Neural crest cell (in vitro differentiated cells): ENCODE measurements at places on chromosomes 16 and 17.

GRCh38 chr16:58128711-58129096, 477 bp downstream of the CFAP20 start:
- DNase-seq = no peak

- DNase-seq = no peak
These were observed 33.6 kb downstream of the HAPSTR1 start for GRCh38 chr16:9124908-9125584.

- DNase-seq = no peak
These were observed 496.5 kb downstream of the TOX3 start for GRCh38 chr16:52050418-52050817.

- DNase-seq = no peak
These were observed 2.8 kb downstream of the TBC1D10B start for GRCh38 chr16:30367349-30368009.

GRCh38 chr17:50087246-50087911, 7.8 kb upstream of the PDK2 start:
- peak; percentile 83 for DNase-seq

- DNase-seq = no peak
These were observed 24.8 kb downstream of the CD300LF start for GRCh38 chr17:74687886-74688285.

GRCh38 chr17:16920628-16921020, 51.3 kb downstream of the TNFRSF13B start:
- DNase-seq = no peak

GRCh38 chr17:22516861-22517636, 824.7 kb downstream of the KCNJ18 start:
- DNase-seq = no peak

GRCh38 chr17:237406-237955, 56.0 kb upstream of the DOC2B start:
- no peak for DNase-seq

GRCh38 chr17:40562838-40563219, 2.4 kb downstream of the CCR7 start:
- DNase-seq = no peak

- no peak for DNase-seq
These were observed 123.6 kb downstream of the CDYL2 start for GRCh38 chr16:80680839-80681238.

DNA sequence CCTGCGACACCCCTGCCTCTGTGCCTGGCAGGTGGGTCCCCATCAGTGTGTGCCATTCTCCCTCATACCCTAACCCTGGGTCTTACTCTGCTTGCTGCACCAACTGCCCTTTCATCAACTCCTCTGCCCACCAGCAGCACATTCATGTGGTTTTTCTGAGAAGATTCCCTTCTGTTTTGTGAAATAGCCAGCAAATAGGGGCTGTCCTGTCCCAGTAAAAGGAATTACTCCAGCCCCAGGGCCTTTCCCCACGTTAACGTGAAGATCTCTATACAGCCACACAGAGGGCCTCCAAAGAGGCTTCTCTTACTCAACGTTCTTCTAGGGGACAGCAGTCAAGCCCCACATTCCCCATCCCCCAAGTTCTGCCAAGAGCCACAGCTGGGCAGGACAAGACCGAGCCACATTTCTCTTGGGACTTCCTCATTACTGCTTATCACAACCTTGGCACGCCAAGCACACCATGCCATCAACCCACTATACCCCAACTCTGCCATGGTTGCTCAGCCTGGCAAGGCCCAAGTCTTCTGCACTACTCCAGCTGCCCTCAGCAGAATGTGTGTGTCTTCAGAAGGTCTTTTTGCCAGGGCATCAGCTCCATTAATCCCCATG, 18.7 kb upstream of the CCL2 start:
- DNase-seq = no peak

DNA sequence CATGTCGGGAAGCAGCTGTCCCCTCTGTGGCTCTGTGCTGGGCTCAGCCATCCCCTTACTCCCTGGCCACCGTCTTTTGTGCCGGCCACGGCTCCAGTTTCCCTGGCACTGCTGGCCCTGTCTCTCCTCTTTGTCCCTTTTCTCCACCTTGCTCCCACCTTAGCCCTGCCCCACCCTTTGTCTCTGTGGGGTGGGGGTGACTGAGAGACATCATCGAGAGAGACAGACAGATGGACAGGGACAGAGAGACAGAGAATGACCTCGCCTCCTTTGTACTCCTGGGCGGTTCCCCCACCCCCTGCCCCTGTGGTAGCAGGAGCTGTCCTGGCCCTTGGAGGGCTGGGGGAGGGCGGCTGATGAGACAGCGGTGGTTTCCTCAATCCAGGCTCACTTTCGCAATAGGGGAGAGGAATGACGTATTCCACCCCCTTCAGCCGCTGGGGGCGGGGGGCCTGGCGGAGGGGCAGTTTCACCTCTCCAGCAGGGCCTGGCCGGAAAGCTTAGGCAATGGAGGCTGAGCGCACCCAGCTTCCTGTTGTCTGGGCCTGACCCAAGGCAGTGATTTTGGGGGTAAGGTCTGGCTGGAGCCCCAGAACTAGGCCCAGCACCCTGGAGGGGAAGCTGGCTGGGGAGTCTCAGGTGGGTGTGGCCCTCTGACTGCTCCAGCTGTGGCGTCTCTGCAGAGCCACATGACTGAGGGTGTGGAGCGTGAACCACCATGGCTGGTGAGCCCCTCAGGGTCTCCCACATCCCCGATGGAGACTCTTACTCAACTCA, 7.3 kb downstream of the FMNL1 start:
- no peak for DNase-seq

- no peak for DNase-seq
These were observed 123.6 kb downstream of the MRTFB start for GRCh38 chr16:14194721-14195120.

GRCh38 chr17:8408371-8408770, 10.7 kb upstream of the RNF222 start:
- no peak for DNase-seq

GRCh38 chr17:44345454-44346026, 438 bp downstream of the GRN start:
- peak; percentile 61 for DNase-seq

- no peak for DNase-seq
These were observed 4.0 kb downstream of the WBP2 start for GRCh38 chr17:75850928-75851692.

DNA sequence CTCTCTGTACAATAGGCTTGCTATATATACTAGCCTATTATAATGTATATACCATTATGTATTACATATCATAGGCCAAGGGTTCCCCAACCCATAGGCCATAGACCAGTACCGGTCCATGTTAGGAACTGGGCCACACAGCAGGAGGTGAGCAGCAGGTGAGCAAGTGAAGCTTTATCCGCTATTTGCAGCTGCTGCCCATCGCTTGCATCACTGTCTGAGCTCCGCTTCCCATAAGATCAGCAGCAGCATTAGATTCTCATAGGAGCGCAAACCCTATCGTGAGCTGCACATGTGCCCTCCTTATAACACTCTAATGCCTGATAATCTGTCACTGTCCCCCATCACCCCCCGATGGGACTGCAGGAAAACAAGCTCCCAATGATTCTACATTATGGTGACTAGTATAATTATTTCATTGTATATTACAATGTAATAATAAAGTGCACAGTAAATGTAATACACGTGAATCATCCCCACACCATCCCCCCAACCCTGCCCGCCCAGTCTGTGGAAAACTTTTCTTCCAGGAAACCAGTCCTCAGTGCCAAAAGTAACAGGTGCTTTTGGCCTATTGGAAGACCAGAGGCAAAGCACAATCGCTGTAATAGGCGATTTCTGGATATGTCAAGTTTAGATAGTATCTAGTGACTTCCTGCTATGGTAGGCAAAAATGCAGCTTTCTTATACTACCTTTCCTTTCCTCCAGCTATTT, 84.1 kb downstream of the MYH11 start:
- DNase-seq = no peak

GRCh38 chr17:59093702-59094231, 12.9 kb downstream of the TRIM37 start:
- DNase-seq = no peak

DNA sequence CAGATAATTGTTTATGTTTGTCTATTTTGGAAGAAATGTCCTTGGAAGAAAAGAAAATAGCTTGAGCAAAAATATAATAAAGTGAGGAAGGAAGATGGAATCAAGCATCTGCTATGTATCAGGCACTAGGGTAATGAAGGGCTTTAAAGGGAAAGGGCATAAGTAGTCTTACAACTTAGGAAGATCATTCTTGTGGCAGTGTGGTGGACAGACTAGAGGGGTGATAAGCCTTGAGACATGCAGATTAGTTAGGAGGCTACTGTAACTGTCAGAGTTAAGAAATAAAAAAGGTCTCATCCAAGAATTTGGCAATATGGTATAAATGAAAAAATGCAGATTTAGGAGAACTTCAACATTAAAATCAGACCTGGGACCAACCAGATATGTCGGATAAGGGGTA, 14.9 kb downstream of the FAM222B start:
- DNase-seq = no peak

- DNase-seq = no peak
These were observed 8.3 kb downstream of the FLCN start for GRCh38 chr17:17228521-17229279.

DNA sequence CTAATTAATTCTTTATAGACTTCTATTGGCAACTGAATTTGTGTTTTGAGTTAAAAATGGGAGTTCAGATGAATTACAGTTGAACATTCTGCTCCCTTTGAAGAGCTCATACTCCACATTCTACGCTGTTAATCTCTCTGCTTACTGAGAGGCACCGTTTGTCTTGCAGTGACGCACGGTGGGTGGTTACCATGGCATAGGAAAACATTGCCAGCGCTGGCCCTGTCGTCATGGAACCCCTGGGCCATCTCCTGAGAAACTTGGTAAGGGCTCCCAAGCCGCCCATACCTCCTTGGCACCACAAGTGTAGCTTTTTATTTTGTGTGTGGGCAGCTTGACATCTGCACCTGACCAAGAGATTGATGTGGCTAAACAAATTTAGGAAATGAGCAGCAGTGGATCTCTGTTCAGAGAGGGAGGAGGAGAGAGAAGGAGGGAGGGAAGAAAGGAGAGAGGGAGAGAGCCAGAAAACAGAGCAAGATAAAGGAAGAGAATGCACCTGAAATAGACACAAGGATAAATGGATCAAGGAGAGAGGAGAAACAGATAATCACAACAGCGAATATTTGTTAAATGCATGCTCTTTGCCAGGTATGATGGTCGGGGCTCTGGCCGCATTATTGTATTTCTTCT, 398.5 kb downstream of the HAPSTR1 start:
- DNase-seq = no peak

DNA sequence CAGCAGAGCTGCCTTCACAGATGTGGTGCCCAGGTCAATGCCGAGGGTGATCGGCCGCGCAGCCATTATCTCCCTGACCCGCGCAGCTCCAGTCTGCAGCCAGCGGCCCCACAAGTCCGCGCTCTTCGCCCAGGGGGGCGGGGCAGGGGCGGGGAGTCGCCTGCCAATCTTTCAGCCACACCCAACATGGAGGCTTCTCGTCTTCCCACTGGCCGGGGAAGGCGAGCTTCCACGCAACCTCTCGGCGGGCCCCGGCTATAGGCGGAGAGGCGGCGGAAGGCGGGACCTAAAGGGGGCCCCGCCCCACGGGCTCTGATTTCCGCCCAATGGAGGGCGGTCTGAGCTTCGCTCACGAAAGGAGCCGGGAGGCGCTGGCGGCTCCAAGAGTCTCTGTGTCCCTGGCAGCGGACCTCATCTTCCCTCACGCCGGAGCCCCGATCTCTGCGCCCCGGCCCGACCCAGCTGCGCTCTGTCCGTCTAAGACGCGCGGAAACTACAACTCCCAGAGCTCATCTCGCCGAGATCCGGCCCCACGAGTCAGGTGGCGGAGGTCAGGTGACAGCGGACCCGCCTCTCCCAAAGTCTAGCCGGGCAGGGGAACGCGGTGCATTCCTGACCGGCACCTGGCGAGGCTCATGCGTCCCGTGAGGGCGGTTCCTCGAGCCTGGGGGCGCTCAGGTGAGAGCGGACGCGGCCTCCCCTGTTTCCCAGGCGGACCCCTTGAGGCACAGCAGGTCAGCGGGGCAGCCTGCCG, at the start of the genes CTNS and SHPK:
Gene CTNS, plus strand, starts transcription at position 607 of the 754 bp plus-strand sequence. CDS start 3,447 bp downstream, outside the sequence.
Gene SHPK, minus strand, starts transcription at position 97 of the 754 bp plus-strand sequence. Its CDS starts 31 bp downstream, at position 66.
- DNase-seq = peak; percentile 91

GRCh38 chr16:57801098-57801808, 1.0 kb downstream of the KIFC3 start:
- DNase-seq = no peak

DNA sequence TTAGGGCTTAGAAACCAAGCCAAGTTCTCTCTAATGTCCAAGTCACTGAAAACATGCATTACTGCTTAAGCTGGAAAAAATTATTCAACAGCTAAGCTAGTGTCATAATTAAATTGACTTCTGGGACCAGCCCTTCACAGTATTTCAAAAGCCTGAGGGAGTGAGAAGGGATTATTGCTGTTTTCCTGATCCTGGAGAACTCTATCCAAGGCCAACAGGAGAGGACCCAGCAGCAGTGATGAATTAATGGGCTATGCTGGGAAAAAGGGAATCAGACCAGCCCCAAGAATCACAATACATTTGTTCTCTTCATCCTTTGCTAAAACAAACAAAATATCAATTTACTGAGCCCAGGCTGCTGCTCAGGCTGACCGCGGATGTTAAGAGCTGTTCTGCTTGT, 34.5 kb upstream of the CLEC3A start:
- DNase-seq = no peak

- no peak for DNase-seq
These were observed 31.6 kb upstream of the FAAP100 start for GRCh38 chr17:81583589-81584342.

DNA sequence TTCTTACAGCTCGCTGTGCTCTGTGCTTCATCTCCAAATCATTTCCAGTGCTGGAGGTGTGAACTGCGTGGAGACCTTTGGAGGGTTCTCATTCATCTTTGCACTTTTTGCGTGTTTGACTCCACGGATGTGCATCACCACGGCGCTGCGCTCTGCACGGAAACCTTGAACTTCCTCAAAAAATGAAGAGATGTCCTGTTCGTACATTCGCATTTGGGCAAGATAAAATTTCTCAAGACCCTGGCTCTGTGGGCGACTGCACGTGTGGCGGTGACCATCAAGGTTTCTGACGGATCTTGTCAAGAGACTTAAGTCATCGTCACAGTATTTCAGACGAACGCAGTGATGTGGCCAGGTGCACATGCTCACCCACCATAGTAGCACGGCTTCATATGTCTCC, 10.3 kb upstream of the PVALEF start:
- no peak for DNase-seq

DNA sequence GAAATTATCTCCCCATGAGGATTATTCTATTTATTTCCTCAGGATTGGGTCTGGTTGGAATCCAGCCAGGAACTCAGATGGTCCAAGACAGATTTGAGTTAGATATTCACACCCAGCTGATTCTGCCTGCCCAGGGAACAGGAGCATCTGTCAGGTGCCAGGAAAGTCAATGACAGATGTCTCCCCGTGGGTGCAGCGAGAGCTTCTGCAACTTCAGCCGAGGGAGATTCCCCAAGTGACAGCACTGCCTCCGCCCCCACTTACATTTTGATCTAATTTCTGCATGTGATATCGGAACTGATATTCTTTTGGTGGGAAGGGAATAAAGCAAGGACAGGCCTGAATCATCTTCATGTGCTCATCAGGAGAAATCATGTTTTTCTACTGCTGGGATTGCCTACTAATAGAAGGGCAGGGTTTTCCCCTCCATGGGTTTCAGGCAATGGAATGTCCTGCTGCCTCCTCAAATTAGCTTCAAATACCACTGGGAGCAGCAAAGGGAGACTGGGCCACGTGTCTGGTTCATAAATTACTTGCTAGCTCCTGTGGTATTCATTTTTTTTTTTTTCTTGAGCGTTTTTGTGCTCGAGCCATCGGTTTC, 15.7 kb upstream of the DHX8 start:
- no peak for DNase-seq

- DNase-seq = no peak
These were observed 393.2 kb downstream of the CDH13 start for GRCh38 chr16:83019963-83020362.
